ENCODE measurements at places on chromosomes 6 and 20.

DNA sequence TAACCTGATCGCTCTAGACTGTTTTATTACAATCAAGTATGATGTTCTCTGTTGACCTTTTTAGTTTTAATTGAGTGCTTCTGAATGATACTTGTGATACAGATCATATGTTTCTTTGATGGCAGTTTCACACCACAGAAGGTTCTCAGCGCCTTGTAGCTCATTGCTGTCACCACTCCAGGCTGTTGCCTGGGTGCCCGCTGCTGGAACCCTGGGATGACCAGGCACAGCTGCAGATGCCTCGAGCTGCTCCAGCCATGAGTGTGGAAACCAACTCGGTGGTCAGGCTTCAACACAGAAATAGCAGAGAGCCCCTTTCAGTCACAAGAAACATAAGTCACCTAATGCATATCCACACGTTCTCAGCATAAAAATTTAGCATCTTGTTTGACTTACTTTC, 112.7 kb downstream of the RPP40 start:
- no peaks in the 10 kb centered on the region for H3K4me1 ChIP-seq
- H3K36me3 ChIP-seq, result no peaks in the 10 kb centered on the region
- no peak for DNase-seq
- no peak overlapping the region for H3K4me3 ChIP-seq
- H3K27me3 ChIP-seq, result no peaks in the 10 kb centered on the region

DNA sequence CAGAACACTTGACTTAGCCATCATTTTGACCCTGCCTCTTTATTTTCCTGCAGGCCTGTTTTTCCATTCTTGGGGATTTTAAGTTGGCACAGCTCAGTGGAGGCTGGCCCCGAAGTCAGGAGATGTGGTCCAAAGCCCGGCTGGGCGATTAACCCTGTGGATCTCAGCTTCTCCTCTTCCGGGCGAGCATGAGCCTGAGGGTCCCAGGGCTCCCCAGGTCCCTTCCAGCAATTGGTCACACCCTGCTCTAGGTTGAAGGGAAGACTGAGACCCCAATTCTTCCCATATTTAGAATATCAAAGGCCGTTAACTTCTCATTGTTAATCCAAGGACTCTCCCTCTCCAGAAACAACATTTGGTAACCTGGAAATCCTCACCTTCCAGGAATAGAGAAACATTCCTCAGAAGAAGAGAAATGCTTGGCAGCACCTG, 2.3 kb downstream of the THBS2 start:
- H3K4me3 ChIP-seq, result no peak overlapping the region
- no peaks in the 10 kb centered on the region for H3K4me1 ChIP-seq
- DNase-seq, result no peak
- H3K36me3 ChIP-seq, result no peaks in the 10 kb centered on the region
- H3K27me3 ChIP-seq, result no peaks in the 10 kb centered on the region
- no peak overlapping the region for H3K27ac ChIP-seq

DNA sequence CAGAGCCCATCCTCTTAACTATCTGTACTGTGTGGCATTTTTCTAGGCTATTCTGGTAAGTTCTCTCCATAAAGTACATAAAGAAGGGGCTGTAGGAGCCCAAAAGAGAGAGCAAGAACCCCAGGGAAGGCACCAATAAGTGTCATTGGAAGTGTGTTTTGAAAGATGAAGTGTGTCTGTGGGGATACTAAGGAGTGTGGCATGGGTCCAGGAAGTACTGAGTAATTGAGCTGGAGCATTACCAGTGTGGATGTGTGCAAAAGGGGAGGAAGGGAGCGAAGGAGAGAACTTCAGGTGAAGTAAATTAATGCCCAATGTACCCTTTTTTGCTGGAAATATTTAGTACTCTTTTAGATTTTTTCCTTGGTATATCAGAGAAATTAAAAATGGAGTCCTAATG, 63.9 kb downstream of the KCNS1 start:
- H3K4me3 ChIP-seq, result no peak overlapping the region
- H3K4me1 ChIP-seq, result no peaks in the 10 kb centered on the region
- H3K27ac ChIP-seq, result no peak overlapping the region
- no peak for DNase-seq
- no peaks in the 10 kb centered on the region for H3K36me3 ChIP-seq
- no peaks in the 10 kb centered on the region for H3K27me3 ChIP-seq

DNA sequence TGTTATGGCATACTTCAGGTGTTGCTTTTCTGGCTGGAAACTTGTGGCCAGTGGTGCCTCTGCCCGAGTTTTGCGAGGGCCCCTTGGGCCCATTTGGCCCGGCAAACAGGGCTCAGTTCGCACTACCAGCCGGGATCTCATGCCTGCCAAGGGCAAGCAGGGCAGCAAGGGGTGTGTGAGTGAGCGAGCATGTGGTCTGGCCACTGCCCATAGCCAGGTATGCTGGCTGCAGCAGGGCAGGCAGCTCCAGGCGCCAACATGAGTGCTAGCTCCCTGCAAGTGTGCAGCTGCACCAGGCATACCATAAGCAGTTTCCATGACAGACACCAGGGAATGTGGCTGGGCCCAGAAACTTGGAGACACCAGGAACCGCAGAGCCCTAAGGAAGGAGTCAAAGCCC, 389.5 kb downstream of the NKAIN2 start:
- no peak overlapping the region for H3K27ac ChIP-seq
- no peak overlapping the region for H3K4me3 ChIP-seq
- no peaks in the 10 kb centered on the region for H3K4me1 ChIP-seq
- H3K36me3 ChIP-seq, result no peaks in the 10 kb centered on the region

- no peaks in the 10 kb centered on the region for H3K4me1 ChIP-seq
- H3K4me3 ChIP-seq, result no peak overlapping the region
- no peak for DNase-seq
- no peaks in the 10 kb centered on the region for H3K36me3 ChIP-seq
- no peak overlapping the region for H3K27ac ChIP-seq
Observed at GRCh38 chr6:131107151-131107550, 28.1 kb upstream of the AKAP7 start.
